ENCODE measurements at places on chromosomes 16 and 17.
A peak's percentile ranks its signal among the peaks of the same experiment; 100 is the strongest.

- no peak for DNase-seq
These were observed 1.8 kb upstream of the TEX2 start for GRCh38 chr17:64264891-64265290.

DNA sequence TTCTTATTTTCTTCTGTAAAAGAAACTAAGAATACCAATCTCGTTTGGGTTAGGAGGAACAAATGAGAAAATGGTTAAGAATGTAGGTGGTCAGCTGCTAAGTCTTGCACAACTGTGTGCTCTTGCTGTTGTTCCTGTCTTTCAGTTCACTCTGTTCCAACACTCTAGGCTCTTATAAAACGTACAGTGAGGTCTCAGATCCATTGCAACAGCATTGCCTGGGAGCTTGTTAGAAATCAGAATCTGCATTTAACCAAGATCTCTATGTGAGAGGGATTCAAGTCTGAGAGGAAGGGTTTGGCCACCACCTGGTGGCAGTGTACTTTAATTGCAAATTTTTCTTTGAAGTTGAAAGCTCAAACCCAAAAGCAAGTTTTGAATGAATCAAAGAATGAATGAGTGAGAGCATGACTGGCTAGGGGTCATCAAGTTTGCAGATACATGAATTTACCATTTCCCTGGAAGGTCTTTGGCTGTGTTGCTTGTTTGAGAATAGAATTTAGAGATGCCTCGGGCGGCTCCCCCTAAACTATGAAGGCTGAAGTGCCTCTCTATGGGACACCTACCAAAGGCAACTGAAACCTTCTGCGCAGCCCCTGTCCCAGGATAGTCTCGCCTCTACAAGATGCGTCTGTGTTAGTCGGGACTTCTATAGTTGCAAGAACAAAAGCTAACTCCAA lies 2.5 kb downstream of the ALOX15B start:
- DNase-seq, result no peak

DNA sequence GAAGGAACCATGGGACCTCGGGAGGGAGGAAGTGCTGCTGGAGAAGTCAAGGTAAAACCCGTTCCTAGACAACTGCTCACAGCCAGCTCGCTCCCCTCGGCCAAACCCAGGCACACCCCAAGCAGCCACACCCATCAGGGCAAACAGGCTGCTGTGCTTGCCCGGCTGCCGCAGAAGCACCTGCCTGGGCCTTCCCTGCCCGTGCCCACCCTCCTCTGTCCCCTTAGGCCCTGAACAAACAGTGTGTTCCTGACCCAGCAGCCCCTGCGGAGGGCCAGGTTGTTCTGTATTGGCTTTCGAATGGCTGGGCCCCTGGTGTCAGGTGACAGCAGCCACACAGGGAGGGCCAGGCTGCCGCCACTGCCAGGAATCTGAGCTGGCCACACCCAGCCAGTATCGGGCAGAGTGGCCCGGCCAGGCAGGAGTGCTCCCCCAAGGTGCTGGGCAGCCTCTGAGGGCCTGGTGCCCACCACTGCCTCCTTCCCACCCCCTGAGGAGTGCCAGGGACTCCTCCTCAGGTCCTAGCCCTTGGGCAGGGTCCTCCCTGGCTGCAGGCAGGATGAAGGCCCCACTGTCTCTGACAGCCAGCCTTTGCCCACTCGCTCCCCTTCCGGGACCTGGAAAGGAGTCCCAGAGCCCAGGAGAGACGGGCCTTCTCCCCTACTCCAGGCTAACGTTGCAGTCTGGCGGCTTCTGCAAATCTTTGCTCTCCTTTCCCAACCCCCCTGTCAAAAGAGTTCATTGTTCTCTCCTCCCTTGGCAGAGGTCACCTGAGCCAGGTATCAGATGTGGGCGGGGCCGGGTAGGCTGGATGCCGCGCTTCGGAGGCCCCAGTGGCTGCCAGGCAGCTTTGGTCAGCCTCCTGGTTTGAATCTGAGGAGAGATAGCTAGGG lies 24.0 kb downstream of the LLGL2 start:
- DNase-seq, result no peak

DNA sequence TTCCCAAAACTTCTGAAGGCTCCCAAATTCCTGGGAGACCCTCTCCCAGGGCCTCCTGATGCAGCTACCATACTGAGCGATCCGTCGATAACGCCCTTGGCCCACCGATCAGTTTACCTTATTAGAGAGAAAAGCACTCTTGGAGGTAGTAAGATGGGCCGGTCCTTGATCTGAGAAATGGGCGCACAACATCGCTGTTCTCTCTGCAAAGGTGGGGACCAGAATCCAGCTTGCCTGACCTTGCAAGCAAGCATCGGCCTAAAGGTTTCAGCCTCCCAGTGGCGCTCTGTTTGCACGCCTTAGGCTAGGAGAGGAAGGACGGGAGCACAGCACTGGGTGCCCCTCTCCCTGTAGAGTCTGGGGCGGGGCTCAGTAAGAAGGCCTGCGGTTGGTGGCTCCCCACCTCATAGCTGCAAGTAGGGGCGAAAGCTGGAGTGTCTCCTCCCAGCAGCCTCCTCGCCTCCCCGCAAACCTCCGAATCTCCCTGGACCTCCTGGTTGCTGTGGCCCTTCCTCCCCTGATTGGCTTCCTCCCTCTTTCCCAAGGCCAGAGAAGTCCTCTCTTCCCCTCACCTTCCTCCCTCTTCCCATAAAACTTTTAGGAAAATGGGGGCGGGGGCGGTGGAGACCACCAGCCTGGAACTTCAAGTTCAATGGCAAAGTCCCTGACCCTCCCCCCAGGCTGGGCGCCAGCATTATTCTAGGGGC lies at the start of gene PRAC1:
Gene PRAC1 (minus strand): TSS at position 318 of the 707 bp plus-strand sequence. CDS start 126 bp downstream, at position 192.
- no peak for DNase-seq

DNA sequence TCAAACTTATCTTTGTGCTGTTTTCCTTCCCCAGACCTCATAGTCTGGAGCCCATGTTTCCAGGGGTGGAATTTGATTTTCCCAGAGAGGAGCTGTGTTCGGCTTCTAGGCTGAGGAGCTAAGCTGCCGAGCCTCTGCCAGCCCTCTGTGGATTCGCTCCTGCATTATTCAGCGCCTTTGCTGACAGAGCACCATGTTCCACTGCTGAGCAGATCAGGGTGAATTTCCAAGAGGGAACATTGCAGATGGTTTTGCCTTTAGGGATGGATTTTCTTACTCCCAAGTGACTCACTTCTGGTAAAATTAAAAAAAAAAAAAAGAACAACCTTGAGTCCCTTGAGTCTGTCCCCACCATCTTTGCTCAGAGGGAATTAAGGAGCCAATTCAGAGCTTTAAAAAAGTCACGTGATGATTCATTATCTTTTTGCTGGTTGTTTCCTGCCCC lies 229.5 kb downstream of the PRKCA start:
- no peak for DNase-seq

GRCh38 chr17:40810494-40810893 lies 10.7 kb upstream of the KRT28 start:
- no peak for DNase-seq

- no peak for DNase-seq
These were observed 114.9 kb downstream of the TRIM37 start for GRCh38 chr17:58991718-58992331.

- DNase-seq, result peak; percentile 47
These were observed 1.4 kb upstream of the ALDOA start for GRCh38 chr16:30063893-30064728.

DNA sequence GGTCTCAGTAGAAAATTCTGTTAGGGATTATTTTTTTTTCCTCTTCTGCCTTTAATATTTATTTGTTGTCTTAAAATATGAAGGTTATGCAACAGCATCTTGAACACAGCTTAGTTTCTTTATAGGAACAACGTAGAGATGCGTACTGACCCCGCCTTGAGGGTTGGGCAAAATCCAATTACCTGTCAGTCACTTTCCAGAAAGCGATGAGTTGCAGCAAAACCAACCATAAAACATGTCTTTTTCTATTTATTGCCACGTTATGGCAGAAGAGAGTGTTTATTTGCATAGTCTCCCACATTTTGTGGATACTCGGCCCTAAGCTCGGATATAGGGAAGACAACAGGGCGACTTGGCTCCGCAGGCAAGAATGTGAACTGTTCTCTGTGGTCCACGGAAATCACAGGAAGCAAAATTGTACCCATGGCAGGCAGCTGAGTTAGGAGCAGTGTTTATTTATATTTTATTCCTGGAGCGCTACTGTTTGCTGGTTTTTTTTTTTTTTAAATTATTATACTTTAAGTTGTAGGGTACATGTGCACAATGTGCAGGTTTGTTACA lies 44.3 kb upstream of the CACNG5 start:
- DNase-seq, result no peak

- no peak for DNase-seq
These were observed 278.1 kb downstream of the ZFHX3 start for GRCh38 chr16:72769876-72770275.

- no peak for DNase-seq
These were observed 212.6 kb downstream of the ABCC12 start for GRCh38 chr16:47943235-47943634.

GRCh38 chr17:8997994-8998628 lies 23.2 kb upstream of the NTN1 start:
- peak; percentile 60 for DNase-seq

GRCh38 chr17:44119062-44119461 lies 4.4 kb downstream of the HDAC5 start:
- no peak for DNase-seq

- DNase-seq, result no peak
These were observed 6.7 kb upstream of the DPEP3 start for GRCh38 chr16:67986949-67987348.

GRCh38 chr16:83926726-83927397 lies 26.2 kb upstream of the OSGIN1 start:
- DNase-seq, result peak; percentile 15

DNA sequence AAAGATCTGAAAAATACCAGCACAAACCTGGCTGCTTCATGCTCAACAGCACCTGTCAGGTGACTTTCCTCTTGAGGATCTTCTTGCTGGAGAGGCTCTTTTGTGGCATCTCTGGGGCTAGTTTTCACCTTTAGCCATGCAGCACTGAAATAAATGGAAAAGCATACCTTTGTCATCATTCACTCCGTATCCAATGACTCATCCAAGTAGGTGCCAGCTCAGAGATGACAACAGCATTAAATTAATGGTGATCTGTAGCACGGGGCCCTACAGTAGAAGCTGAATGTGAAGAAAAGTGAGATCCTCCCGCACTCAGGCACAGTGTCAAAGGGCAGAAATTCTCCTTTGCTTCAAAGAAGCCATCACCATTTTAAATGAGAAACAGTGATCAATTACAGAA lies 32.2 kb downstream of the KIAA0753 start:
- no peak for DNase-seq

DNA sequence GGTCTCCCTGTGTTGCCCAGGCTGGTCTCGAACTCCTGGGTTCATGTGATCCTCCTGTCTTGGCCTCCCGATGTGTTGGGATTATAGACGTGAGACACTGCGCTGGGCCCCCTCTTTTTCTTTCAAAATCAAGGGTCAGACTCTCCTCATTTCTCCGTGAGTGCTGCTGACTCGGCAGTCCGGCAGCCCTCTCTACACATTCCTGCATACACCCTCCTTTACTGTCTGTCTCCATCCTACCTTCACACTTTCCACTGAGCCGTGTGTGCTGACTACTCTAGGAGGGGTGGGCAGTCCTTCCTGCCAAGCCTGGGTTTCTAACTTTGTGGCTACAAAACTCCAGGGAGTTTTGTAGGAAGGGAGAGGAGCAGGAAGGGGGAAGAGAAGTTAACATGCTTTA lies 195.2 kb downstream of the PARN start:
- DNase-seq, result no peak

DNA sequence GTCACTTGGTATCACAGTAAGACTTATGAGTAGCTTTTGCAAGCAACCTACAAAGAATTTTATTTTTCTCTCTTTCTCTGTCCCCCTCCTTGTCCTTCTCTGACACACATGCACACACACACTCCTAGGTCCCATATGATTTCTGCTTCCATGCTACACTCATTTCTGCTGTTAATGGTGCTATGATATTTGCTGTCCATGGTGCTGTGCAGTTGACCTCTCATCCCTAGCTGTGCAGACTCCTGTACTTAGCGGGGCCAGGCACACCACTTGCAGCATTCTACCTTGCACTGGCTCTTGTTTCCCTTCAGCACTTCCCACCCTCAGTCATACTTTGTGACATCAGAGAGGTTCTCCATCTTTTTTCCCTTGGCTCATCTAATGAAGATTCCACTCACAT lies 158.9 kb upstream of the CNTNAP4 start:
- DNase-seq, result no peak

GRCh38 chr16:81335669-81336068 lies 20.9 kb downstream of the GAN start:
- no peak for DNase-seq

DNA sequence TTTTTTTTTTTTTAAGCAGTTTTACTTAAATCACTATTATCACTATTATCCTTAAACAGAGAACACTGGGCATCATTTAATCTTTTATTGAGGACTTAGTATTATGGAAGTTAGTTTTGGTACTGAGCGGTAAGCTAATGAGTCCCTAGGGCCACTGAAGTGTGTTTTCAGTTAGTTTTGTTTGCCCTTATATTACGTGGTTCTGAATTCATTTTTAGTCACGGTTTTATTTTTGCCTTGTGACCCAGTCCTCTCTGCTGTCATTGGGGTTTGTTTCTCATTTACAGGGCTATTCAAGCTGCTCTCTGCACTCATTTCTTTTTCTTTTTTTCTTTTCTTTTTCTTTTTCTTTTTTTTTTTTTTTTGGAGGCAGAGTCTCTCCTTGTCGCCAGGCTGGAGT lies 17.3 kb downstream of the RABEP1 start:
- no peak for DNase-seq

Data from stimulated activated CD8-positive, alpha-beta memory T cell treated with anti-CD3 and anti-CD28 coated beads, Interleukin-2, amount 100 ng/mL, for 1 hour (primary cell).